ENCODE measurements at places on chromosomes 11 and 22.
A peak's percentile ranks its signal among the peaks of the same experiment; 100 is the strongest.

GRCh38 chr11:65429724-65430405 is 7.3 kb downstream of the NEAT1 start:
- DNase-seq, result no peak

GRCh38 chr11:9025101-9025850 is 21.5 kb upstream of the NRIP3 start:
- no peak for DNase-seq

DNA sequence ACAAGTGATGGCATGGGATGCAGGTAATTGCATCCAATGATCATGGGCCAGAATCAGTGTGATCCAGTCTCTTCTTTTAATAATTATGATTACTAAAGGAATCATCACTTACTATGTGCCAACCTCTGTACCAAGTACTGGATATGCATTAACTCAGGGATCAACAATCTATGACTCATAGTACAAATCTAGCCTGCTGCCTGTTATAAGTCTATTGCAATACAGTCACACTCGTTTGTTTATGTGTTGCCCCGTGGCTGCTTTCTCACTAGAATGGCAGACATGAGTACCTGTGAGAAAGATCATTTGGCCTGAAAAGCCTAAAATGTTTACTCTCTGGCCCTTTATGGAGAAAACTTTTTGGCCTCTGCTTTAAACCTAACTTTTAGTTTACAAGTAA is 45.0 kb downstream of the OR6Q1 start:
- DNase-seq, result no peak

DNA sequence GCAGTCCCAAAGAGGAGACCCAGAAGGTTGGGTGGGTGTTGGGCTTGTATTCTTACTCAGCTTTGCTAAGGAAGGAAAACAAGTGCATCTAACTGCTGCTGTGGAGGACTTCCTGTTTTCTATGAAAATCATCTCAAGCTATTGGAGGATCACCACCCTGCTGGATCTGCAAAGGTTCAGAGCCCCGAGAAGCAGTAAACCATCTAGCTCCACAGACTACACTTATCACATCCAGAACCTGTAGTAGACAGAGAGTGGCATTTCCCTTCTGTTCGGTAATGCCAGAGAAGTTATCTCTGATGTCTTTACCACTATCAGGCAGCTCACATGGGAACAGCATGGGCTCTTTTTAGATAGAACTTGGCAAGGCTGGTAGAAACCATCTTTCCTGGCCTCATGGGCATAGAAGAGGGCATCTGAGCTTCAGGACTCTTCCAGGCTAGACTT is 21.7 kb downstream of the KCNJ1 start:
- no peak for DNase-seq

DNA sequence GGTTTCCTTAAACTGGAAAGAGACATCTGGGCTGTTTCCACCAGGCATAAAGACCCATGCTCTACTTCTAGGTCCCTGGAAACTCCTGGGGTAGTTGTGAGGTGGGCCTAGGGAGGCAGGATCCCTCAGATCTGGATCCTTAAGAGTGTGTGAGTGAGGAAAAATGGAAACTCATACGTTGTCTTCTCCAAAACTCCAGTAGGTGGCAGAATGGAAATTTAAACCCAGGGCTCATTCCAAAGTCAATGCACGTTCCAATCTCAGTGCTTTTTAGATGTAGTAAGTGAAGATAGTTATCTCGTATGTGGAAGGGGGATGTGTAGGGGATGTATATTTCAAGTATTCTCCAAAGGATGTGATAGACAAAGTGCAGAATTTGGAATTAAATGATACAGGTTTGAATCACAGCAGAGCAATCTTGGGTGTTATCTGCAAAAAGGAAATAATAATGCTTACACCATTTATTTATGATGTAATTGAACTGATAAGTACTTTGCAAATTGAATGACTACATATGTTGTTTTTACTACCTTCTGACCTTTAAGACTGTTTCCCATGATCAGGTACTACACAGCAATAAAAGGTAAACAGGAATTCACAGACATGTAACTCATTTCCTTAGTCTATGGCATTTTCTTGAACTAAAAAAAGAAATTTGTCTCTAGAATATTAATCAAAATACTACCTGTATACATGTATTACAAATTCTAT is 13.1 kb upstream of the MMP1 start:
- peak; percentile 57 for DNase-seq

DNA sequence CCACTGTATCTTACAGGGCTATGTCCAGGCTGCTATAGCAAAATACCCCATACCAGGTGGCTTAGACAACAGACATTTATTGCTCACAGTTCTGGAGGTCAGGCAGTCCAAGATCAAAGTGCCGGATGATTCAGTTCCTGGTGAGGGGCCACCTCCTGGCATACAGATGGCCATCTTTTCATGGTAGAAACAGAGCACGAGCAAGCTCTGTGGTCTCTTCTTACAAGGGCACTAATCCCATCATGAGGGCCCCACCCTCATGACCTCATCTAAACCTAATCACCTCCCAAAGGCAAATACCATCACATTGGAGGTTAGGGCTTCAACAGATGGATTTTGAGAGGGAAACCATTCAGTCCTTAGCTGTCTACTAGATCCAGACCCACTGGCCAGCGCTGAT is 117.4 kb upstream of the NECTIN1 start:
- no peak for DNase-seq

- no peak for DNase-seq
Measured at GRCh38 chr22:39999144-39999757, 4.5 kb downstream of the FAM83F start.

DNA sequence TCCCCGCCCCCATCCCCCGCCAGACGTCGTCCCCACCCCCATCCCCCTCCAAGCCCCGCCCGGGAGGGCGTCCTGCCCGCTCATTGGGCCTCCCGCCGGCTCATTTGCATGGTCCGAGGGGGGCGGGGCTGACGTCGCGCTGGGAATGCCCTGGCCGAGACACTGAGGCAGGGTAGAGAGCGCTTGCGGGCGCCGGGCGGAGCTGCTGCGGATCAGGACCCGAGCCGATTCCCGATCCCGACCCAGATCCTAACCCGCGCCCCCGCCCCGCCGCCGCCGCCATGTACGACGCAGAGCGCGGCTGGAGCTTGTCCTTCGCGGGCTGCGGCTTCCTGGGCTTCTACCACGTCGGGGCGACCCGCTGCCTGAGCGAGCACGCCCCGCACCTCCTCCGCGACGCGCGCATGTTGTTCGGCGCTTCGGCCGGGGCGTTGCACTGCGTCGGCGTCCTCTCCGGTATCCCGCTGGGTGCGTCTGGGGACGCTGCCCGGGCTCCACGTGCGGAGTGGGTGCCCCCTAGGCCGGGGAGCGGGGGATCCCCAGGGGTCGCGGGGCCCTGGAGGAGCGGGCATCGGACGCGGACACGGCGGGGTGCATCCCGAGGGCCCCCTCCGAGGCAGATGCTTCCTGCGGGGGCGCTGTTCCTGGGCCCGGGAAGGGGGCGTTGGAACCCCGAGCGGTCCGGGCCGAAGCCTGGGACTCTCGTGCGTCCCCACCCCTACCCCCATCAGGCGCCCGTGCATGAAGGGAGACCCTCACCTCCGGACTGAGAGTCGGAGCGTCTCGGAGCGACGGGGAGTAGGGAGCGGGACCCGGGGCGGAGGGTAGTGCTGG is at the start of gene PNPLA3:
TSS of gene PNPLA3 (plus strand) at position 175 of the 834 bp plus-strand sequence. CDS start at position 282, 107 bp downstream.
- DNase-seq, result peak; percentile 96

Measured in AG20443 (cell line).